ENCODE measurements at places on chromosomes 7 and 10.

DNA sequence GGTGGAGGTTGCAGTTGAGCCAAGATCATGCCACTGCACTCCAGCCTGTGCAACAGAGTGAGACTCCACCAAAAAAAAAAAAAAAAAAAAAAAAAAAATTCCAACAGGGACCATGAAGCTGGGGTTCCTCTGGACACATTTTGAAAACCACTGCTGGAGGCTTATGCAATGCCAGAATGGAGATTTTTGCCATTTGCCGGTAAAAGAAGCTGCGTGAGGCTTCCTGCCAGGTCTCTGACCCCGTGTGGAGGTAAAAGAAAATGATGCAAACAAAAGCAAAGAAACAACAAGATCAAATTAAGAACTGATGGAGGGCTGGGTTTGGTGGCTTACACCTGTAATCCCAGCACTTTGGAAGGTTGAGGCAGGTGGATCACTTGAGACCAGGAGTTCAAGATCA is 30.5 kb upstream of the PDZD8 start:
- H3K27ac ChIP-seq = no peak overlapping the region
- H3K36me3 ChIP-seq = no peaks in the 10 kb centered on the region
- H3K27me3 ChIP-seq = no peaks in the 10 kb centered on the region
- no peak overlapping the region for H3K4me3 ChIP-seq

DNA sequence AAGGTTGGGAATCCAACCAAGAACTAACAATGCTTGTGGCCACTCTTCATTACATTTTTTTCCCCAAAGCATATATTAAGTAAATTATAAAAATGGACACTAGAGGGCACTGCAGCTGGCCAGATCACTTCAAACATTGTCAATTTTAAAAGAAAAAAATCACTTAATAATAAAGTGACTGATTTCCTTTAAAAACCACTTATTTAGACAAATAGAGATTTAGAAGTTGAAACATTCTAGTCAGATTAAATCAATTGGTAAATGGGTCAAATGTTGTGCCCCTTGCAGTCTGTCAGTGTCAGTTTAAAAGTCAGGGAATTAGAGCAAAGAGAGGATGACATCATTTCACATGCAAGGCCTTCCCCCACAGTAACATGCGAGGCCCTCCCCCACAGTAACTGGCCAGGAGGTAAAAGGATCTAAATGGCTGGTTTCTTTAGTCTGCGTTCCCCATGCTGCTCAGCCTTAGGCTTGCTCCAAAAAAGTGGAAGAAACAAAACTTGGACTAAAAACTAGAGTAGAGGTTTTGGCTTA is 177.9 kb downstream of the SKAP2 start:
- no peak overlapping the region for H3K27ac ChIP-seq
- no peak overlapping the region for H3K4me3 ChIP-seq
- H3K36me3 ChIP-seq = no peaks in the 10 kb centered on the region
- DNase-seq = peak; percentile 60
- H3K4me1 ChIP-seq = peaks cover 15% of the 10 kb centered on the region

GRCh38 chr10:118107040-118107439 is 60.3 kb upstream of the RAB11FIP2 start:
- no peak overlapping the region for H3K27ac ChIP-seq
- DNase-seq = peak; percentile 59
- H3K4me3 ChIP-seq = no peak overlapping the region
- no peaks in the 10 kb centered on the region for H3K36me3 ChIP-seq

DNA sequence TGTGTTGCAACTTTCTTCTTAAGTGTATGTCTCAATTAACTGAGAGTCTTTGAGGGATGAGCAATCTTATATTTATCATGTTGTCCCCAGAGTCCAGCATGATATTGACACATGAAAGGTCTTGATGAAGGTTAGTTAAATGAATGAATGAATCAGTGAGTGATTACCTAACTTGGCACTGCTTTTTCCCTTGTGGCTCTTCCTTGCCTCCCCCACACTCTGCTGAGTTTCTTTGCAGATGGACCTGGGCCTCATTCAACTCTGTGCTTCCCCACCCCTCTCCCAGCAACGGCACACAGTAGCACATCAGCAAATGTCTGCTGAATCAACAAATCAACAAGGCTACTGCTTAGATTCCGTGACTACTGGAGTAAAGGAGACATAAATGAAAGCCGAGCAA is 235.1 kb upstream of the CXCL12 start:
- H3K36me3 ChIP-seq = no peaks in the 10 kb centered on the region
- peaks cover 14% of the 10 kb centered on the region for H3K4me1 ChIP-seq
- DNase-seq = peak; percentile 71
- H3K27ac ChIP-seq = peak overlapping the region; percentile 2
- no peaks in the 10 kb centered on the region for H3K27me3 ChIP-seq
- no peak overlapping the region for H3K4me3 ChIP-seq

DNA sequence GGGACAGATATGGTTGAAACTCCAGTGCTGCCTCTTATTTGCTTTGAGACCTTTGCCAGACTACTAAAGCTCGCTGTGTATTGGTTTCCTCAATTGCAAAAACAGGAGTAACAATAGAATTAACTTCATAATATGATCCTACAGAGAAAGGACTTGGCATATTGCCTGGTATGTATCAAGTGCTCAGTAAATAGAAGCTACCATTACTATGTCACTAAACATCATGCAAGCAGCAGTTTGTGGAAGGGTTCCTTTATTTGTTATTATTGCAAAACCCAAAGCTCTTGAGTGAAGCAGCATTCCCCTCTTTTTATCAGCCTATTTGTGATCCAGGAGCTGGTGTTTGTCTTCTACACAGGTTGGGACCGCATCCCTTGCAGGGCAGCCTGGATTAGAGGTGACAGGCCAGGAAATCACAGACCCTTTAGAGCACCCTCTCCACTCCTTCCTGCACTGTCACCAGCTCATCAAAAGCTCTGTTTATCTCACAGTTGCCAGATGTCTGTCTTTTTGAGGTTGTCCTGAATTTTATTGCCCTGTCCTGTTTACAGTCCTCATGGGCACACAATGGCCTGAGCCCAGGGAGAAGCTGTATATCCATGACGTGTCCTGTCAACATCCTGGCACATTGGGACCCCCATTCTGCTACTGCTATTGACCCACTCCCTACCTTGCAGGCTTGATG is 121.5 kb downstream of the SNX10 start:
- no peak overlapping the region for H3K4me3 ChIP-seq
- no peaks in the 10 kb centered on the region for H3K36me3 ChIP-seq
- no peak overlapping the region for H3K27ac ChIP-seq
- no peaks in the 10 kb centered on the region for H3K4me1 ChIP-seq
- DNase-seq = no peak

DNA sequence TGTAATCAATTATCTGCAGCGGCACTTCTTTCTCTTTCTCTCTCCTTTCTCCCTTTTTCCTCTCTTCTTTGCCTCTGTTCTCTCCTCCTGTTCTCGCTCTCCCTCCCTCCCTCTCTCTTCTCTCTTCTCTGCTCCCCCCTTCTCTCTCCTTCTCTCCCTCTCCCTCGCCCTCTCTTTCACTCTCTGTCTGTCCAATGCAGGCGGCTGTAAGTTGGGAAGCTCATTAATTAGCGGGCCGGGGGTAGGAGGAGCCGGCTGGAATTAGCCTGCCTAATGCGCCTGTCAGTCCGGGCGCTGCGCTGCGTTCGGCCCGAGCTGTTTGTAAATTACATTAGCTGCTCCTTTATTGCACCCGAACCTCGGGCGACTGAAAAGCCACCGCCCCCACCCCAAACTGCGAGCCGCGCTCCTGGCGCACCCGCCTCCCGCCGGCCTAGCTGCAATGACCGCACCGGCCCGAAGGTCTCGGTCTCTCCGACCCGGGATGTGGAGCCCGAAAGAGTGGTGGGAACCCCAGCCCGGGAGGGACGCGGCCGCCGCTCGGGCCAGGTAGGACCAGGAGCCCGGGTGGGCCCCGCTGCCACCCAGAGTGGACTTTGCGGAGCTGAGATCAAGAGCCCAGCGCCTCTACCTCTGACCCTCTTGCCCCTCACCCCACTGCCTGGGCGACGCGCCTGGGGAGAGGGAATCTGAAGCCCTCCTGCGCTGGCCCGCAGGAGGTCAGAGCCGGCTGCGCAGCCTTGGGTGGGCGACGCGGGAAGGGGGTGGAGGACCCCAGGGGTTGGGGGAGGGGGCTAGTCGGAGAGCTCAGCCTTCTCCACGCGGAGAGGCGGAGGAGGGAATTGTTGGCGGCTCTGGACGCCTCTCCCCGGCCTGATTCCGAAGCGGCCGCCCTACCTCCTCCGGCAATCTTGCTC is at the start of gene LBX1:
LBX1 (minus strand) TSS at position 198 of the 917 bp plus-strand sequence. CDS start 648 bp downstream, outside the sequence.
- peaks cover 3% of the 10 kb centered on the region for H3K4me1 ChIP-seq
- H3K36me3 ChIP-seq = no peaks in the 10 kb centered on the region
- H3K4me3 ChIP-seq = no peak within 1 kb of the TSS
- H3K27ac ChIP-seq = no peak within 1 kb of the TSS
- peaks cover 95% of the 10 kb centered on the region for H3K27me3 ChIP-seq

DNA sequence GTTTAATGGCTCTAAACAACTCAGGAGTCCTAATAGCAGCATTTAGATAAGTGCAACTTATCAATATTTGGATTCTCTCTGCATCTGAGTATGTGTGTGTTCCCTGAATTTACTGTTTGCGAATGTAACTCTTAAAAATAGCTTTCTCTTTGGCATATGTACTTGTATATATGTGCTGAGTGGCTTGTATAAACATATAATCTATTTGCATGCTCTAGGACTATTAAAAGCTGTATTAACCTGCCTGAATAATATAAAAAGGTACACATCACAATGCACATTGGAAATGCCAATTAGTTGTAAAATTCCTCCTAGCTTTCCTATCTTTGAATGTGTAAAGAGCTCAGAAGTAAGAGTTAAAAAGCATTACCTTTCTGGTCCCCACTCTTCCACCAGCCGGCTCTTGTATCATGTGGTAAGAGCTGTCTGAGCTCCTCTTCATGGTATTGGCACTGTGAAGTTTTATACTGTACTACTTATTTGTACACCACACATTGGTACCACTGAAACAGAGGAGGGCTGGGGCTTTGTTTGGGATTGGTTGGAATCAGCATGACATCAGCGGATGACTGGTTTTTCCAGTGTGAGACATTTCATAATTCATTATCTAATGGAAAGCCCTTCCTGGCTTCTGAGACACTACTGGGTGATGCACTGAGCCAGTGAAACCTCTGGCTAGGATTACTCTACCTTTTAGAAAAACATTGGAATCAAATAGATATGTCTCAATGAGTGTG is at the start of gene INHBA:
INHBA (minus strand) TSS at position 456 of the 737 bp plus-strand sequence. CDS start 2,716 bp downstream, outside the sequence.
- no peaks in the 10 kb centered on the region for H3K27me3 ChIP-seq
- peaks cover 24% of the 10 kb centered on the region for H3K4me1 ChIP-seq
- H3K4me3 ChIP-seq = peak within 1 kb of the TSS; percentile 77
- no peaks in the 10 kb centered on the region for H3K36me3 ChIP-seq

- H3K4me1 ChIP-seq = no peaks in the 10 kb centered on the region
- H3K36me3 ChIP-seq = no peaks in the 10 kb centered on the region
- H3K27ac ChIP-seq = no peak overlapping the region
- H3K4me3 ChIP-seq = no peak overlapping the region
- H3K27me3 ChIP-seq = no peaks in the 10 kb centered on the region
- DNase-seq = no peak
These were observed 481.4 kb downstream of the PTPRN2 start for GRCh38 chr7:158106272-158106671.

- DNase-seq = no peak
- no peaks in the 10 kb centered on the region for H3K27me3 ChIP-seq
- no peak overlapping the region for H3K4me3 ChIP-seq
- H3K36me3 ChIP-seq = no peaks in the 10 kb centered on the region
- H3K27ac ChIP-seq = no peak overlapping the region
These were observed 190.8 kb downstream of the POU6F2 start for GRCh38 chr7:39168403-39169098.

DNA sequence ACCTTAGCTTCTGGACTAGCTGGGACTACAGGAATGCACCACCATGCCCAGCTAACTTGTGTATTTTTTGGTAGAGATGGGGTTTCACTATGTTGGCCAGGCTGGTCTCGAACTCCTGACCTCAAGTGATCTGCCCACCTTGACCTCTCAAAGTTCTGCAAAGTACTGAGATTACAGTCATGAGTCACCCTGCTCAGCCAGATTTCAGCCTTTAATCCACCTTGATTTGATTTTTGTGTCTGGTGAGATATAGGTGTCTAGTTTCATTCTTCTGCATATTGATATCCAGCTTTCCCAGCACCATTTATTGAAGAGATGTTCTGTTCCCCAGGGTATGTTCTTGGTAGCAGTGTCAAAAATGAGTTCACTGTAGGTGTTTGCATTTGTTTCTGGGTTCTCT is 20.1 kb upstream of the CYP3A7 start:
- H3K4me1 ChIP-seq = peaks cover 13% of the 10 kb centered on the region
- no peak overlapping the region for H3K27ac ChIP-seq
- no peak overlapping the region for H3K4me3 ChIP-seq

GRCh38 chr7:85031475-85031874 is 155.4 kb downstream of the SEMA3D start:
- no peak overlapping the region for H3K4me3 ChIP-seq
- H3K27me3 ChIP-seq = no peaks in the 10 kb centered on the region
- peaks cover 13% of the 10 kb centered on the region for H3K4me1 ChIP-seq

DNA sequence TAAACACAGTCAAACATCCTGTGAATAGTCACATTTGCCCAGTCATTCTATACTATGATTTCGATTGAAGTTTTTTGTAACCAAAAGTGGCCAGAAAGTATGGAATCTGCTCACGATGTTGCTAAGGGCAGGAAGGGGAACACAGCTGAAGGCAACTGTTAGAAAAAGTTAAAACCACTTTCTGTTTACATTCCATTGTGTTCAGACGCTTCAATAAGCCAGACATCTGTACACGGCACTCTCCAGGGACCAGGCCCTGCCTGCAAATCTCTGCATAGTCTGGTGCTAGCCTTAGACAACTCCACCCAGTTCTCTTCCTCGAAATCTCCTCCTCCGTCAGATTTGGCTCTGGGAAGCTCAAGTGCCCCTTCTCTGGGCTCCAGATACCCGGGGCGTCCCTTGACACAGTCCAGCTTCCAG is 17.1 kb upstream of the TMEM120A start:
- peaks cover 10% of the 10 kb centered on the region for H3K4me1 ChIP-seq
- peak; percentile 76 for DNase-seq
- H3K4me3 ChIP-seq = no peak overlapping the region
- H3K36me3 ChIP-seq = peaks cover 1% of the 10 kb centered on the region

DNA sequence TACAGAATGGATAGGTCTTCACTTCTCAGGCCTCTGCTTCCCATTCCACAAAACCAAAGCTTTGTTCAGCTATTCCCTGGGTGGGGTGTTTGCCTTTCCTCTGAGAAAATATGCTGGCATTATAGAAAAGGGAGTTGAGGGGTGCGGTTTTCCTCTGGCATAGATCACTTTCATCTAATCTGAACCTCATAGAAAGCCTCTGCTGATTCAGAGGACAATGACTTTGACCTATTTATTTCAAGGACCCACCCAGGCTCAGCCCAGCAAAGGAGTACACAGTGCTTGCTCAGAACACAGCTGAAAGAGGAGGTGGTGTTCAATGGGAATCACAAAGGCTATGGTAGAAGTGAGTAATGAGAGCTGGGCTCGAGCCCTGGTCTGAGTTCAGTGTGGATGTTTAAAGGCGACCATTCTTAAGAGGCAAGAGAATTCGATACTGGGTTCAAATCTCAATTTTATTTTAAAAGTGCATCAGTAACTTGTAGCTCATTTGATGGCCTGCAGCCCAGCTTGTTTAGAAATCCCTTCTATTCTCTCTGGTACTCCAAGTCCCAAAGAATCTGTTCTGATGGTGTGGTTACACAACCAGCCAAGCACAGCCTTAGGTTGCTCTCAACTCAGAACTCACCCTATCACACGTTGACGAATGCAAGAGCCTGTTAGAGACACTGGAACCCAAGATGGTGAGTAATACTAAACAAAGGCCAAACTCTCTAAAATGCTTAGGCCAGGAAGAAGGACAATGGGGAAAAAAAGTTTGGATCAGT is 1012.8 kb downstream of the LRMDA start:
- no peaks in the 10 kb centered on the region for H3K27me3 ChIP-seq
- H3K36me3 ChIP-seq = no peaks in the 10 kb centered on the region
- DNase-seq = peak; percentile 75
- H3K27ac ChIP-seq = peak overlapping the region; percentile 71
- no peak overlapping the region for H3K4me3 ChIP-seq

All from GM23248 (cell line).